ENCODE measurements at places on chromosomes 7 and 10.

DNA sequence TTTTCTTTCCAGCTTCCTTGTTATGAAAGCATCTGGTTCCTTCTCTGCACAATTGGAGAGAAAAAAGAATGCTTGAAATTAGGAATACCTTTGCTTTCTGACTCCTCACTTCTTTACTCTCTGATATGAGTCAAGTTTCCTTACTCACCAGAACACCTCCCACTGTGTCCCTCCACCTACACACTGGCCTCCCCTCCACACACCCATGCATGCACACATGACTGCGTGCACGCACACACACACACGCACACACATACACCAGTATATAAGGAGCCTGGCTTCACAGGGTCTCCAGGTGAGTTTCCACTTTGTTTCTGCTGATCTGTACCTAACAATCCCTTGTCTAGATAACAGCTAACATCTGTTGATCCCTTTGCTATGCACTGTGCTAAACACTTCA lies 11.4 kb upstream of the PTER start:
- DNase-seq, result no peak

GRCh38 chr7:6621195-6622133 lies 6.1 kb downstream of the ZNF853 start:
- no peak for DNase-seq

DNA sequence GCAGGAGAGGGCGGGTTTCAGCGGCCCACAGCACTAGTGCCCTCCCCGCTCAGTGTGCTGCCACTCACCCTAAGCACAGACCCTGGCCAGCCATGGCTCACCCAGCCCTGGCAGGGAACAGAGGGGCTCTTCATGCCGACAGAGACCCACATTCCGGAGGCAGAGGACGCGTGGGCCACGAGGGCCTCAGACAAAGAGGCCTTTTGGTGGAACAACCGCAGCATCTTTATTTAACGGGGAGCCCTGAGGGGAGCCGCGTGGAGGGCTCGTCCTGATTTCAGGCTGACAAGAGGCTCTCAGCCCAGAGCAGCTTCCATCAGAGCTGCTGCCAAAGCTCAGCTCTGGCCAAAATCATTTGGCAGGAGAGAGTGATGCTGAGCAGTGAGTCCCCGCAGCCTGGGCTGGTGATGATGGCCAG lies 127.8 kb downstream of the SH3PXD2A start:
- no peak for DNase-seq

GRCh38 chr7:74379938-74380337 lies 73.8 kb upstream of the GTF2IRD1 start:
- DNase-seq, result no peak

- DNase-seq, result no peak
Observed at GRCh38 chr7:80060218-80060806, 74.3 kb upstream of the GNAI1 start.

DNA sequence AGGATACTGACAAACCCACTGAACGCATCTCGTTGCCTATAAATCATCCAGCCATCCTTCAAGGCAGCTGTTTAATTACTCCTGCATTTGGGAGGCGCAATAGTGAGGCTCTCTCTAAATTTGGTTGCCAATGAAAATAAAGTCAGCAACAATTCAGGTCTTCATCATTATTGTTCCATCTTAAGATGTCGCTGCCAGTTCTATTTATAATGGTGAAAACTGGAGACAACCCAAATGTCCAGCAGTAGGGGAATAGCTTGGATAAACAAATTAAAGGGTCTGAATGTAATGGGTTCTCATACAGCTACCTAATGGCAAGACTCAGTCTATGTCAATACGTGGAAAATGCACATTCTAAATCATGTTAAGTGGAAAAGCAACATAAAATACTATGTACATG lies 120.1 kb upstream of the PLXNA4 start:
- no peak for DNase-seq

- DNase-seq, result no peak
Observed at GRCh38 chr10:103558911-103559310, 65.4 kb downstream of the NEURL1 start.

DNA sequence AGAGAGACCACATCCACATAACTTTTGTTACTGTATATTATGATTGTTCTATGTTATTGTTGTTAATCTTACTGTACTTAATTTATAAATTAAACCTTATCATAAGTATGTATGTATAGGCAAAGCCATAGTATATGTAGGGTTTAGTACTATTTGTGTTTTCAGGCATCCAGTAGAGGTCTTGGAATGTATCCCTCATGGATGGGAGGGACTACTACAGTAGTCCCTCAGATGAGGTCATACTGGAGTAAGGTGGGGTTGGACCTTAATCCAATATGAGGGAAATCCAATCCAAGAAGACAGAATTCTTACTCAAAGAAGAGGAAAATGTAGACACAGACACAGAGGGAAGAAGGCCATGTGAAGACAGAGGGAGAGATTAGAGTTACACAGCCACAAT lies 34.1 kb upstream of the MALRD1 start:
- no peak for DNase-seq

- DNase-seq, result no peak
Observed at GRCh38 chr7:74479961-74480829, 26.5 kb downstream of the GTF2IRD1 start.

DNA sequence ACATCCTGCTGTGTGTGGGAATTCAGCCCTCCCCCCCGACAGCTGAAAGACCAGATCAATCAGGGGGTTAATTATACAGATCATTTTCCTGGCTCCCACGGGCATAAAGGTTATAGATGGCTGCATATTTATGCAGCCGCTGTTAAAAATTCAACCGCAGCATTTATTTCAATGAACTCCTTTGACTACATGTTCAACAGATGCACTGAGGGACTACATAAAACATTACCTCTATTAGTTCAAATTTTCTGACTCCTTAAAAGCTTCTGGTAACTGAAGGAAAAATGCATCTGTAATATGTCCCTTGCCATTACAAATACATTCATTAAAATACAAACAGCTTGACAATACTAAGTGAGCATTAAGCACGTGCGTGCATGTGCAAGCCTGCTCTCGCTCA lies 49.7 kb upstream of the YAE1 start:
- no peak for DNase-seq

GRCh38 chr7:127820732-127821085 lies 168.7 kb downstream of the SND1 start:
- DNase-seq, result no peak

GRCh38 chr7:45241339-45242109 lies 83.9 kb downstream of the RAMP3 start:
- no peak for DNase-seq

GRCh38 chr10:99569253-99569939 lies 36.7 kb downstream of the NKX2-3 start:
- no peak for DNase-seq

DNA sequence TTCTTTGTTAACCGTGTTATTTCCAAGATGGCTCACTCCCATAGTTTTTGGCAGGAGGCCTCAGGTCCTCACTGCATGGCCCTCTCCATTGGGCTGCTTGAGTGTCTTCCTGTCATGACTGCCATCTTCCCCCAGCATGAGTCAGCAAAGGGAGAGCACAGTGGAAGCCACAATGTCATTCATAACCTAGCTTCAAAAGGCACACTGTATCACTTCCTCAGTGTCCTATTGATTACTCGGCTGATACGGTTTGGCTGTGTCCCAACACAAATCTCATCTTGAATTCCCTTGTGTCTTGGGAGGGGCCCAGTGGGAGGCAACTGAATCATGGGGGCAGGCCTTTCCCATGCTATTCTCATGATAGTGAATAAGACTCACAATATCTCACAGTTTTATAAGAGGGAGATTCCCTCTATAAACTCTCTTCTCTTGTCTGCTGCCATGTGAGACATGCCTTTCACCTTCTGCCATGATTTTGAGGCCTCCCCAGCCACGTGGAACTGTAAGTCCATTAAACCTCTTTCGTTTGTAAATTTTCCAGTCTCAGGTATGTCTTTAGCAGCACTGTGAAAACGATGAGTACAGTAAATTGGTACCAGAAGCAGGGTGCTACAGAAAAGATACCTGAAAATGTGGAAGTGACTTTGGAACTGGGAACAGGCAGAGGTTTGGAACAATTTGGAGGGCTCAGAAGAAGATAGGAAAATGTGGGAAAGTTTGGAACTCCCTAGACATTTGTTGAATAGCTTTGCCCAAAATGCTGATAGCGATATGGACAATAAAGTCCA lies 106.5 kb downstream of the PRLHR start:
- no peak for DNase-seq

GRCh38 chr10:62017491-62017870 lies 116.0 kb downstream of the ARID5B start:
- DNase-seq, result no peak

- DNase-seq, result no peak
Observed at GRCh38 chr10:132899751-132900065, 42.7 kb downstream of the CFAP46 start.

- no peak for DNase-seq
Observed at GRCh38 chr10:43683451-43684291, 35.0 kb upstream of the ZNF32 start.

DNA sequence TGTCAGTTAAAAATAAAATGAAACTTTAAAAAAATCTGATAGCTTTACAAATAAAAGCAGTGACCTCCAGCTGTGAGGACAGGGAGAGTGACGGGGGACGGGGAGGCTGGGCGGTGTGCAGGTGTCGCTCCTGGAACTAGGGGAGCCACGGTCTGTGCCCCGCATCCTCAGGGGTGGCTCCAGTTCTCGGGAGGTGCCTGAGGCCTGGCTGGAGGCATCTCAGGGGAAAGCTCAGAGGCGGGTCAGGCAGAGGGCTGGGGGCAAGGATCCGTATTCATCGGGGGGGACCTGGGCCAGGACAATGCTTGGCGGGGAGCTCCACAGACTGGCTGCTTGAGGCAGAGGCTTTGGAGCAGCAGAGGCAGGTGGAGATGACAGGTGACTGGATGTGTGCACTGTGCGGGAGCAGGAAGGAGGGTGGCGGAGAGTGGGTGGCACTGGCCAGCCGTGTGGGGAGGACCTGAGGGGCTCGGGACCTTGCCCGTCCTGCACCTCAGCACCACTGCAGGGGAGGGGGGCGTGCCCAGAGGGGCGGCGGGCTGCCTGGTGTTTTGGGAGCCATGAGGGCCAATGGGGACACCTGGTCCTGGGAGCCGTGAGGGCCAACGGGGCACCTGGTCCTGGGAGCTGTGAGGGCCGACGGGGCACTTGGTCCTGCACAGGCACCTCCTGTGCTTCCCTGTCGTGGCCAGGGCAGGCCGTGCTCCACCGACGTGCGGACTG lies 13.2 kb downstream of the PWWP2B start:
- DNase-seq, result no peak

DNA sequence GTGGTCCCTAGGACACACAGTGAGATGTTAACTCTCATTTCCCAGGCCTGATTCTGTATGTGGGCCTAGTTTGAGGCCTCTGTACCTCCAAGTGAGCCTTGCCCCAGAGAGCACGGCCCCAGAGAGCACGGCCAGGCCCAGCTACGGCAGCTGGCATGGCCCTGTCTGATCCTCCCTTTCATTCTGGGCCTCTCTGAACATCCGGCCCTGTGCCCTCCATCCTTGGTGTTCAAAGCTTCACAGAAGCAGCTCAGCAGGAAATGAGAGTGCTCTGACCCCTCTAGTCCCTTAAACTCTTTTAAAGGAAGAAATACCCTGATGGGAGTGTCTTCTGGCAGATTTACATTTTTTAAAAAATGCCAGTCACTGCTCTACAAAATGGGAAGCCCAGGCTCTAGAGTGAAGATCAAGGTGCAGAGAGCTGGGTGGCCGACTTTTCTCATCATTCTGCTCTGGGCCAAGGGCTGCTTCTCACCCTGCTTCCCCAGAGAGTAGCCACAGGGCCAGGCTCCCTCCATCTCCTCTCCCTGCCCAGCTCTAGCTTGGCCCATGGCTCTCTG lies 171.9 kb downstream of the RPS24 start:
- DNase-seq, result no peak

DNA sequence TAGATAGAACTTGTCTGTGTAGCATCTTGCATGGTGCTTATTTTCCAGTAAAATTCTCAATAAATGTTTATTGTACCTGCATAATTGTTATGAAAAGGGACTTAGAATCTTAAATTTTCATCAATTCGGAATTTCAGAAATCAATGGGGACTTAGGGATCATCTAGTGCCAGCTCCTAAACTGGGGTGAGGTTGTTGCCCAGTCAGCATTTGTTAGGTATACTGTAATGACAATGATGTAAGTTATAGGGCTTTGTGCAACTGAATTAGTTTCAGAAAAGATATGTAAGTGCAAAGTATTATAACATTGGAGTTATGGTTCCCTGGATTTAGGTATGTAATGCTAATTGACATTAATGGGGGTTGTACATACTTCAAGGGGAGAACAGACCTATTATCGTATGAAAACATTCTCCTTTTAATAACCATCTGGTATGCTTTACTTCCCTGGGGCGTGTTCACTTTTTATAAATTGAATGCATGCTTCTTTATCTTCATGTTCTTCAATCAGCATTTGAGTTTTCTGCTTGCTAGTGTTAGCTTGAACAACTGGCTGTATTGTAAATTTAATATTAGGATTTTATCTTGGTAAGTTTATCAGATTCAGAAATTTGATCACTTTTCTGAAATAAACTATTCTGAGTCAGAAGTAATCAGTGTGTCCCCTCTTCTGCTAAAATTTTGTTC lies 270.3 kb downstream of the BBS9 start:
- no peak for DNase-seq

- DNase-seq, result no peak
Observed at GRCh38 chr7:130364451-130364850, 15.8 kb upstream of the CPA1 start.

DNA sequence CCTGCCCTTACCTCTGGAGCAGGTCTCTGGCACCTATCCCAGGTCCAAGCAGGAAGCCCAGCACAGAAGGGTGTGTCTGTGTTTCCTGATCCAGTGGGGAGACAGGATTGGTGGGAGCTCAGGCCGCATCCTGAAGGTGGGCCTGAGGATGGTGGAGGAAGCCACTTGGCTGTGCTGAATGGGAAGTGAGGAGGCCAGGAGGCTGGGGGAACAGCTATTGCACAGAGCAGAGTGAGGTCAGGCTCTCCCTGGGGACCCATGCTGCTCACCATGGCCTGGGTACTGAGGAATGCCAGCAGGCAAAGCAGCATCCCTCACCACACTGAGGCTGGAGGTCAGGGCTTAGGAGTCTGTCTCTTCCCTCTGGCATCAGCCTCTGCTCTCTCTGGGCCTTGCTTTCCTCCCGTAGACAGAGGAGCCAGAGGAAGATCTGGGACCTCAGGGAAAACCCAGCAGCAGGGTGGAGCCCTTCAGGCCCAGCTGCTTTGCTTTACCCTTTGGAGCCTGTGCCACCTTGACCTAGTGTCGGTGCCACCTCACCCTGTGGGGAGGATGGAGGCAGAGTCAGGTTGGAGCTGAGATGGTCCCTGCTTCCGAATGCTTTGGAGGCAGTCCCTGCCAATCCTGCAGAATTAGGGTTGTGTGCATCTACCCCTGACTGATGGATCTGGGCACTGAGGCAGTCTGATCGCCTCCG lies 39.0 kb downstream of the CDH23 start:
- no peak for DNase-seq

- DNase-seq, result no peak
Observed at GRCh38 chr10:24669285-24669852, 54.3 kb downstream of the ARHGAP21 start.

DNA sequence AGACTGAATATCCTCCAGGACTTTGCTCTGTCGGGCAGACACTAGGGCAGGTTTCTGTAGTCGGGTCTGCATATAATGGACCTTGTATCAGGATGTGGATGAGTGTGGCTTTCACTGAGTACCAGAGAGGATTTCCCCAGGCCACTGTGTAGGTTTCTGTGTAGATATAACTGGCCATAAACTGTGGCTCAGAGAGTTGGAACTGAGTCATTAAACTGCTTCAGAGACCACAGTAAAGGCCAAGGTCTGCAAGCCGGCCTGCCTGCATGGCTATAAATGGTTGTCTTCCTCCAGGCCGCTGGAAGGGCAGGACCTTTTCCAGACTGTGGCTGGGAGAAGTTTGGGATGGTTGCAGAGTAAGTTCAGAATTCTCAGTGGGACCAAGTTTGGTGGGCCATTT lies 16.9 kb downstream of the ZNF92 start:
- no peak for DNase-seq
